ENCODE measurements at places on chromosomes 1 and 21.

DNA sequence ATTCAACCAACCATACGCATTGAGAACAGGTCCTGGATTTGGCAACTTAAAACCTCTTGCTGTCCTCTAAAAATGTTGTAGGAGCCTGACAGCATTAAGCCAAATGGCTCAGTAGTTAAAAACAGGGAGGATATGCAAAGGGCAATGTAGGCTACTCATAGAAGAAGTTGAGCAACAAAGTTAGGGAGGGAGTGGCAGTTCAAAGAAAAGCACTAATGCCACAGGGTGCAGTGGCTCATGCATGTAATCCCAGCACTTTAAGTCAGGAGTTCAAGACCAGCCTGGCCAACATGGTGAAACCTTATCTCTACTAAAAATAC, 92.9 kb upstream of the ERG start:
- DNase-seq, result no peak
- no peak overlapping the region for H3K27ac ChIP-seq
- H3K4me3 ChIP-seq, result no peak overlapping the region
- peaks cover 15% of the 10 kb centered on the region for H3K27me3 ChIP-seq

- DNase-seq, result no peak
- no peaks in the 10 kb centered on the region for H3K4me1 ChIP-seq
- H3K27ac ChIP-seq, result no peak overlapping the region
- H3K36me3 ChIP-seq, result peaks cover 3% of the 10 kb centered on the region
- H3K27me3 ChIP-seq, result no peaks in the 10 kb centered on the region
Measured at GRCh38 chr1:17672226-17672625, 82.9 kb upstream of the ACTL8 start.

- DNase-seq, result peak; percentile 62
- peaks cover 2% of the 10 kb centered on the region for H3K4me1 ChIP-seq
- H3K27ac ChIP-seq, result no peak overlapping the region
- no peaks in the 10 kb centered on the region for H3K27me3 ChIP-seq
- H3K4me3 ChIP-seq, result no peak overlapping the region
Measured at GRCh38 chr21:31198575-31198974, 145.5 kb downstream of the TIAM1 start.

DNA sequence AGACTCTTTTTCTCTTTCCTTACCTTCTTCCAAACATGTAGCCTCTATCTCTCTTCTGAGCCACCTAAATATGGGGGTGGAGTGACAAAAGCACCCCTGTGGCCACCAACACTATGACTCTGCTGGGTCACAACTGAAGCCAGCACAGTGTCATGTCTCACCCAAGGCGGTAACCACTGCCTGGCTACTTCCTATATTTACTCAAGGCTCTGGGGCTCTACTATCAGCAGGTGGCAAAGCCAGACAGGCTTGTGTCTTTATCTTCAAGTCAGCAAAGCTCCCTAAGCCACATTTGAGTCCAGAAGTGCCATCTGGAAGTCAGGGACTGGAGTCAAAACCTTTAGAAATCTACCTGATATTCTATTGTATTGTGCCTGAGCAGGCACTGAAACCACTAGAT, 1515.2 kb downstream of the PLA2G4A start:
- H3K4me3 ChIP-seq, result no peak overlapping the region
- no peaks in the 10 kb centered on the region for H3K4me1 ChIP-seq
- no peaks in the 10 kb centered on the region for H3K27me3 ChIP-seq
- DNase-seq, result no peak

All from IMR-90 (cell line).